ENCODE measurements at places on chromosomes 1 and 21.

DNA sequence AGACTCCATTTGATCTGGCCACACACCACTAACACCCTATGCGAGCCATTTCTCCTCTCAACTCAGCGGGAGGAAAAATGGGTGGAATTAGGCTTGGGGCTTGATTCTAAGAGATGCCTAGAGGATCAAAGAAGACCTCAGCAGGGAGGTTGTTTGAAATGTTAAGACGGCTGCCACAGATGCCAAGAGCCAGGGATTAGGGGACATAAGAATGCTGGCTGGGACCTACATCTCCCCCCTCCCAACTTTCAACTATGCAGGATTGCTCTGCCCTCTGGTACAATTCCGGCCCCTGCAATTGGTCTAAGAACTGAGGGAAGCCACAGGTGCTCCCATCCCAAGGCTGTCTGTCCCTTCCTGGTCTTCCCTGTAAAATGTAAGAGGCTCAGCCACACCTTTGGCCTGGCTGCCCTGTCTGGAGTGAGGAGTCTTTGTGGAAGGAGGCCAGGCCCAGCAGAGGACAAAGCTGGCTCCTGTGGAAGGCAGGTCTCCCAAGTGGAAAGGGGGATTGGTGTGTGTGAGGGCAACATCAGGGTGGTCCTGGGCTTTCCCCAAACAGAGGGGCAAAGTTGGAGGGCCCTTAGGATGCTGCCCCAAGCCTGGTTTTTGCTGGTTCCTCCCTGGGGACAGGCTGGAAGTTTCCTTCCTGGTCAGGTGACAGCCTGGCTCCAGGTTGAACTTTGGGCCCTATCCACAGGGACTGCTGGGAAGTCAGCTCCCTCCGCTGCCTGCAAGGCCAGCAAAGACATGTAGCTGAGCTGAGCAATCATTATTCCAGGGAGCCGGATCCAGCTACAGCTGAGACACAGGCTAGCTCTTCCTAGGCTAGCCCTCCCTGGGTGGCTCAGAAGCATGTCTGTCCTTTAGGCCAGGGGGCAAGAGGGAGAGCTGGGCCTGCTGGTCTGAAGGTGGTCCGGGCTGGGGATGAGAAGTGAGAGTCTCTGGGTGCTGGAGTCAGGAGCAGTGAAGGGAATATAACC is 34.5 kb upstream of the SYNC start:
- no peak for DNase-seq

DNA sequence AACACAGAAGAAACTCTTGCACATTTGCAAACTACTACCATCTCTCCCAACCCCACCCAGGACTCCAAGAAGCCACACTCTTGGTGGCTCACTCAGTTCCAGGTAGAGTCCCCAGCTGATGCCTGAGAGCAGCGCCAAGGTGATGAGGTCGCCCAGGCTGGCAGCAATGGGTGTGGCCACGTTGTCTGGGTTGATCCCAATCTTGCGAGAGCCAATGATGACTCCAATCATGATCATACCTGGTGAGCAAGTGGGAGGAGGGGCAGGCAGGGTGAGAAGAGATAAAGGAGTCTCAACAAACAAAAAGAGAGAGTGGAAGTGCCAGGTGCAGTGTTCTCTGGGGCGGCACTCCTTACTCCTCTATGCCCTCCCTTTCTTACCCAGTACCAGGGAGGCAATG is 14.4 kb downstream of the SLC41A1 start:
- no peak for DNase-seq

DNA sequence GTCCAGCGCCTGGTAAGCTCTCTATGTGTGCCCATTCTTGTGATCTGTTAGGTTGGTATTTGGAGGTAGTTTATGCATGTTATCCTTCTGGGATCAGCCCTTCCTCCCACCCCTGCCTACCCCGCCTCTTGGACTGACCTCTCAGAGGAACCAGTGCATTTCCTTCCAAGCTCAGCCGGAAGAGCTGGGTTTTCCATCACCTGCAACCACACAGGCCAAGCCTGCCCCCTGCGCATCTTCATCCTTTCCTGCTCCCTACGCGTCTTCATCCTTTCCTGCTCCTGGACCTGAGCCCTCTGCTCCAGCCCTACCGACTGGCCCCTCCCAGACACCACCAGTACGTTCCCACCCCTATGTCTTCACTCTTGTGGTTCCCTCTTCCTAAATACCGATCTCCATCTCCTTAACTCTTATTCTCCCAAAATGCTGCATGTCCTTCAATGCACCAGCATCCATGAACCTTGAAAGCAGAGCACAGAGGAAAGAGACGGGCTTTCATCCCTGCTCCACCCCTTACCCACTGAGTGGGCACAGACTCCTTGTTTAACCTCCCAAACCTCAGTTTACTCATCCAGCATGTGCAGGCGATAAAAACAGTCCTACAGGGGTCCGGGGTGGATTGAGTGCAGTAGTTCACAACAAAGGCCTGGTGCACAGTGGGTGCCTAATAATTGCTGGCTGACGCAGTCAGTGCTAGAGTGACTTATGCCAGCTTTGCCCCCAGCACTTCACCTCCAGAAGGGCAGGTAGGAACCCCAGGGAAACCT is 526.3 kb downstream of the MATN1 start:
- no peak for DNase-seq

DNA sequence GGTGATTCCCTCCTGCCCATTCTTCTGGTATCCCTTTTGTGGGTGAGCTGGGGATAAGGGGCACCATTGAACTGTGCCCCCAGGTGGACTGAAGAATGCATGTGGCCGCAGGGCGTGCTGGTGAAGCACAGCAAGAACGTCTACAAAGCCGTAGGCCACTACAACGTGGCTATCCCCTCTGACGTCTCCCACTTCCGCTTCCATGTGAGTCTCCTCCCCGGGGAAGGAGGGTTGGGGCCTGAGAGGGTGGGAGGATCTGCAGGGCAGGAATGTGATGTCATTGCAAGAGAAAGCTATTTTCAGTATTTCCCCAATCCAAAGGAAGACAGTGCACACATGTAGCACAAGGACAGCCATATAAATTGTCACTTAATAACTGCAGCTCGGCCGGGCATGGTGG is 7.5 kb upstream of the KPNA6 start:
- no peak for DNase-seq

GRCh38 chr1:43134068-43134467 is 38.0 kb downstream of the EBNA1BP2 start:
- no peak for DNase-seq

- DNase-seq = no peak
Observed at GRCh38 chr1:44637702-44638411, 36.4 kb downstream of the TMEM53 start.

- no peak for DNase-seq
Observed at GRCh38 chr21:28771790-28772501, 220.7 kb downstream of the LTN1 start.

GRCh38 chr1:99170516-99170915 is 93.8 kb upstream of the PLPPR4 start:
- DNase-seq = no peak

DNA sequence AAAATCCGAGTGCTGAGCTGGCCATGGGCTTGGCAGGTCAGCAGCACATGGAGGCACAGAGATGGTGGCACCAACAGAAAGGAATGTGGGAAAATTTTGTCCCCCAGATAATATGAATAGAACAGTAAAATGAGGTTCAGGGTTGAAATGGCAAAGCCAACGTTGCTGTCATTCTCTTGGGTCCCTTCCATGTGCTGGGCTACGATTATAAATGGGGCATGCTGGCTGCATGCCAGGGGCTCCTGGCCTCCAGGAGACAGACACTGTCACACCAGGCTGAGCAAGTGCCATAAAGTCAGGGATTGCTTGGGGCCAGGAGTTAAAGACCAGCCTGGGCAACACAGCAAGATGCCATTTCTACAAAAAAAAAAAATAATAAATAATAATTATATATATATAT is 77.1 kb downstream of the TOMM20 start:
- DNase-seq = no peak

GRCh38 chr1:23650344-23650990 is 41.1 kb upstream of the RPL11 start:
- no peak for DNase-seq

- DNase-seq = no peak
Observed at GRCh38 chr1:4726620-4727341, 72.4 kb downstream of the AJAP1 start.

GRCh38 chr1:201598973-201599372 is 60.0 kb downstream of the NAV1 start:
- no peak for DNase-seq

- DNase-seq = no peak
Observed at GRCh38 chr1:22517956-22518355, 45.3 kb upstream of the EPHA8 start.

DNA sequence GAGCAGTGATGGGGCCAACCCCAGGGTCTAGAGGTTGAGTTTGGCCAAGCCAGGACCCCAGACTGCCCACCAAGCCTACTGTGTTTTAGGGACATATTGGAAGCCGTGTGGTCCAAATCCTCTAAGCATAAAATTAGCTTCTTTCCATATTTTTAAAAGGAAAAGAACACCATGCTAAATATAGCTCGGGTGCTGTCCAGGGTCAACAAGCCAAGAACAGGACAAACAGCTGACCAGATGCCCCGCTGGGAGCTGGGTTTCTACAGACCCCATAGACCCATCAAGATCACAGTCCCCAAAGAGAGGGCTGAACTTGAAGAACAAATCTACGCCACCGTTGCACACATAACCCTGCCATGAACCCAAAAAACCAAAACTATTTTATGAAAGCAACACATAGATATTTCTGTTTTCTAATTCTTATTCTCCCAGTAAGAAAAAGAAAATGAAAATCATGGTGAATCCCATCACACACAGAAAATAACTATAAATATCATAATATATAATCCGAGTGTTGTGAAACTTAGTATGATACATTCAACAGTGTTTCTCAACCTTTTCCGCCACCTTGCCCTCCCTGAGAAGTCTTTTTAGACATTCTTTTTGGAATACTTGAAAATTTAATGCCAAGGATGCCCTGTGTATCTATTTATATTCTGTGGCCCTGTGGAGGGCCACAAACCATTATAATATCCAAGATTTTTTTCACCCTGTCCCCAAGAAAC is 36.2 kb upstream of the FHAD1 start:
- DNase-seq = no peak

DNA sequence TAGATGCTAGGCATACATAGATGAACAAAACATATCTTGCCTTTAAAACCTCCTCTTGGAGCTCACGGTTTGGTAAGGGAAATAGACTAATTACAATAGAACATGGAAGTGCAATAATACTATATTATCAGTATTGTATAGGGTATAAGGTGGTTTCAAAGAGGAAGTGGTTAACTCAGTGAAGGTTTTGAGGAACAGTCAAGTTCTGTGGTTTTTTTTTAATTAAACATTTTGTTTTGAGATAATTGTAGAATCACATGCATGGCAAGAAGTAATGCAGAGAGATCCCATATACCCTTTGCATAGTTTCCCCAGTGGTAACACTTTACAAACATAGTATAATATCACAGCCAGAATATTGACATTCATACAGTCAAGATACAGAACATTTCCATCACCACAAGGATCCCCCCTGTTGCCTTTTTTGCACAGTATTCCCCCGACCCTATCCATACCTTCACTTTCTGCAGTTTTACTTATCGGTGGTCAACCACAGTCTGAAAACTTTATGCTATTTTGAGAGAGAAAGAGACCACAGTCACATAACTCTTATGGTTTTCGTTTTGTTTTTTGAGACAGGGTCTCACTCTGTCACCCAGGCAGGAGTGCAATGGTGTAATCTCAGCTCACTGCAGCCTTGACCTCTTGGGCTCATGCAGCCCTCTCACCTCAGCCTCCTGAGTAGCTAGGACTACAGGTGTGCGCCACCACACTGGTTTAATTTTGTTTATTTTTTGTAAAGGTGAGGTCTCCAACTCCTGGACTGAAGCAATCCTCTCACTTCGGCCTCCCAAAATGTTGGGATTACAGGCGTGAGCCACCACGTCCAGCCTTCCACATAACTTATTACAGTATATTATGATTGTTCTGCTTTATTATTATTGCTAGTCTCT is 60.5 kb upstream of the KIAA1614 start:
- no peak for DNase-seq

DNA sequence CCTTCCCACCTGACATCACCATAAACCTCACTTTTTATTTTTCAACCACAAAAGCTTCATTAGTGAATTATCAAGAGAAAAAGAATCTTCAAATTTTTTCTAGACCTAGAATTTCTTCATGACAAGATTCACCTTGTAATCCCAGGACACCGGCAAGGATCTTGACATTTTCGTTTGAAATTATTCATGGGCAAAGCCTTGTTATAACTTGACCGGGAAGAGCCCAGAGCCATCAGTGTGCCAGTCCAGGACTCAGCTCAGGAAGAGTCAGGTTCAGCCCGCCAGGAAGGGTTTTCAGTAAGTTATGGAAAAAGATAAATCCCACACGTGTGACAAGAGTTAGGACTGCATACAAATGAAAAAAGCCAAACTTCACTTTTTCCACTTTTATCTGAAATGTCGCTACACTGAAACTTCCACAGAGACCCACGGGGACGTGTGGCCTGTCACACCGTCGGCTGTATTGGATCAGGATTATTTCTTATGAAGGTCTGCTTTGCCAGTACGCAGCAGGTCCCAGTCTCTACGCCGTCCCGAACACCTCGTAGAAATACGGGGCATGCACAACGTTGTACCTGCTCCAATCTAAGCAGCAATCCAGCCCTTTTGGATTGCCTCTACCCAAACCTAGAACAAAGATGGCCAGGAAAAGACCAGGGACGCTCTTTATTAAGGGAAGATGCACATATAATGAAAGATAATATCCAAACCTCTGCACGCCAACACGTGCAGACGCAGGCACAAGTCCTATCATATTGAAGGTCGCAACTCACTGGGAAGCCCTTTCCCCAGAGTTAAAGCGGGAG is 916 bp downstream of the F3 start:
- DNase-seq = no peak

- no peak for DNase-seq
Observed at GRCh38 chr1:51175278-51175677, 60.8 kb upstream of the RNF11 start.

GRCh38 chr1:119816407-119816806 is 5.1 kb upstream of the REG4 start:
- DNase-seq = no peak

DNA sequence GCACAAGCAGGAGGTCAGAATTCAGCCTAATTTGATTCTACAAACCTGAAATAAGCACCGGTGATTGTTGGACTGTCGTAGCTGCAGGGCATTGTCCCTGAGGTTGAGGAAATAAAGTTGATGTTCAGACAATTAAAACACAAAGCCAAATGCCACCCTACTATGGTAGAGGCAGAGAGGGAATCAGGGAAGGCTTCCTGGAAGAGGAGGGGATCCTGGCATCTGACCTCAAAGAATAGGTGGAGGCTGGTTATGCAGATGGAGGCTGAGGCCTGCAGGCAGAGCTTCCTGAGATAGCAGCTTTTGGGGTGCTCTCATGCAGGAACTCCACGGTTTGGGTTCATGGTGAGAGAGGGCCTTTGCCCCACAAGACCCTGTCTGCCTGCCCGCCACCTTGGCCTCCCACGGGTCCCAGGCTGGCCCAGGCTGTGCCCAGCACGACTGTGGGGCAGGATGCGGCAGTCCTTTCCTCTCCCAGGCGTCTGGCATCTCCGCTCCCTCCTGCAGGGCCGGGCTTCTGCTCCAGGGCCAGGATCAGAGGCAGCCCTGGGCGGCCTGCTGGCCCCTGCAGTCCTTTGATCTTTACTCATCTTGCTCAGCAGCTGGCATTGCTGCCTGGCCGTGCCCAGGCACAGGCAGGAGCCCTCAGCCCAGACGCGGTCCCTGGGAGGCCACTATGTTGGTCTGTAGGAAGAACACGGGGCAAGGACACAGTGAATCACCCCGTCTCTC is 134.1 kb upstream of the VAMP3 start:
- no peak for DNase-seq
